Activated T-helper 2 cell treated with anti-CD3 and anti-CD28 coated beads, Interferon-gamma antibody, Interleukin-2, Interleukin-4, amounts not matched to agents 10 μg/mL and 5 μg/mL and 100 μg/mL, durations not matched to agents 14 hours and 24 hours and 36 hours (primary cell): ENCODE measurements at places on chromosomes 2 and 18. TPM values are rescaled to one million over a fixed set of nuclear protein-coding genes. Genes with fewer than 3 reads are reported as not detected.

BZW1 gene
- 548 and 571 TPM in 2 replicates for total RNA-seq

OTX1 gene
- total RNA-seq = not detected in 2 replicates

TOGARAM2 gene
- total RNA-seq = 3.0 and 4.0 TPM in 2 replicates

CCDC141 gene
- 3.6 and 4.2 TPM in 2 replicates for total RNA-seq

SDC1 gene
- 0.59 and 0.62 TPM in 2 replicates for total RNA-seq

ZAP70 gene
- total RNA-seq = 231 and 234 TPM in 2 replicates

HTR2B gene
- not detected in 2 replicates for total RNA-seq

STPG4 gene
- total RNA-seq = not detected in 2 replicates

VAMP5 gene
- 41.0 and 41.3 TPM in 2 replicates for total RNA-seq

VIL1 gene
- total RNA-seq = not detected in 2 replicates

SCYGR3 gene
- not detected in 2 replicates for total RNA-seq

IMMT gene
- 160 and 180 TPM in 2 replicates for total RNA-seq

- no peak for DNase-seq
Observed at GRCh38 chr2:215888680-215889079, 124.7 kb downstream of the MREG start.

DNA sequence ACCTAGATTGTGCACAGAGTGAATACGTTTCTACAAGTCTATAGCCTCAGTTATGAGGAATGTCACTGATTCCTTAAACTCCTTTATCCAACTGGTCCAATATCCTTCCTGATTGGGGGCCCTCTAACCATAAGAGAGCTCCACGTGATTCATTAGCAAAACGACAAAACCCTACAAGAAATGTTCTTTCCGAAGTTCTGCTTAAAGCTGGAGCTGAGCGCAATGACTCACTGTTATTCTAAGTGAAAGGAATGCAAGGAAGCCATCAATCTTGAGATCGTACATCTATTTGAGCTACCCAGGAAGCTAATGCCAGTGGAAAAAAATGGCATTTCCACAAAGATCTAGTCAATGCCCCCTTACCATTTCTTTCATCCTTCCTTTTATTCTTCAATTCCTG lies 354.9 kb upstream of the CDH20 start:
- no peak for DNase-seq

- DNase-seq = no peak
Observed at GRCh38 chr2:209476367-209477208, 52.7 kb downstream of the MAP2 start.

DNA sequence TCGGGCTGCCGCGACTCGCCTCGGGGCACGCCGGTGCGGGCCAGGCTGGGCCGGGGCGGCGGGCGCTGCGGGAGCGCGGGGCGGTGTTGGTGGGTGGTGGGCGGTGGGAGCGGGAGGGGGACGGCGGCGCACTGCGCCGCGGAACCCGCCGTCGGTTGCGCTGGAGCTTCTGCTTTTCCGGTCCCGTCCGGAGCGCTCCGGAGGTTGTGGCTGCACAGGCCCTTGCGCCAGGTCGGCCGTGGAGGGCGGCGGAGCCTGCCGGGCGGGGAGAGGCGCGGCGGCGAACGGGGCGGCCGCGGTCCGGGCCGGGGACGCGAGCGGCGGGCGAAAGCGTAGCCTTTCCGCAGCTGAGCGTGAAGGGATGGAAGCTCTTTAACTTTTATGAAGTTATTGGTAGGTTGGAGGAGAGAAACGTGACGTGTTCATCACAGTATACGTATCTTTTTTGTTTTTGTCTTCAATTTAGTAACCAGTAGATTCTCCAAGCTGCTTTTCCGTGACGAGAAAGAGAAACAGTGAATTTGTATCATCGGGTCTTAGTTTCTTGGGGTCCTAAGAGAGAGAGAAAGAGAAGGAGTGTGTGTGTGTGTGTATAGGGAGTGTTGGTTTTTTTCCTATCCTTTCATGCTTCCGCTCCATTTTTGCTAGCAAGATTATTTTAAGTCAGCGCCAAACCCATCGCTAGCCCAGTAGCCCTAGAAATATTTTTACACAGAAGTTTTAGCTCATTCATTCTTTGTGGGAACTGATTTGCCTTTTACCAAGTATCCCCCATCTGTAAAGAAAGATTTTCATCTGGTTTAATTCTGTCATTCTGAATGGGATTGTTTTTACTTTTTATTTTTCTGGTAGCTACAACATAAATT lies 535 bp downstream of the ATG4B start:
- no peak for DNase-seq

GRCh38 chr2:29697181-29697580 lies 224.2 kb downstream of the ALK start:
- DNase-seq = no peak

GRCh38 chr2:47893771-47894170 lies 12.5 kb downstream of the FBXO11 start:
- DNase-seq = no peak

GRCh38 chr2:67560771-67561456 lies 163.8 kb downstream of the ETAA1 start:
- no peak for DNase-seq

DNA sequence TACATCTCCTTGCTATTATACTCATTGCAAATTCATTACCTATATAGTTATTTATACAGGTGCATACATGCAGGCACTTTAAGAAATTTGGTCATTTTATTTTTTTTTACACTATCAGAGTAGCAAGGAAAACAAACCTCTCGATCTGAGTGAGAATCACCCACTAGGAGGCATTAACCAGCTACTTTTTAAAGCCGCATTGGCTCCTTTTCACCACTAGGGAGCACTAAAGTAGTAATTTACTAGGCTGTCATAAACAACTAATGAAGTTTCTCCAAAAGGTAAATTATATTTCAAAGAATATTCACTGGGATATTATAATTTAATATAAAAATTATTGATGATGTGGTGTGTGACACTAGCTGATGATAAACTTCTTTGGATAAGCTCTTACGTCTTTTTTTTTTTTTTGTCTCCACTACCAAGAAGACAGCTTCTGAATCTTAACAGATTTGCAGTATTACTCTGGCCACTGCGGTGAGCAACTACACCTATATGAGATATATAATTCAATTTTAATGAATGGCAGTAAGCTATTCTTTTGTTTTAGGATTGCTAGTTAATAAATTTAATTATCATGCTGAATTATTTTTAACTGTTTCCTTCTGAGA lies 101.9 kb downstream of the NOL4 start:
- DNase-seq = no peak

DNA sequence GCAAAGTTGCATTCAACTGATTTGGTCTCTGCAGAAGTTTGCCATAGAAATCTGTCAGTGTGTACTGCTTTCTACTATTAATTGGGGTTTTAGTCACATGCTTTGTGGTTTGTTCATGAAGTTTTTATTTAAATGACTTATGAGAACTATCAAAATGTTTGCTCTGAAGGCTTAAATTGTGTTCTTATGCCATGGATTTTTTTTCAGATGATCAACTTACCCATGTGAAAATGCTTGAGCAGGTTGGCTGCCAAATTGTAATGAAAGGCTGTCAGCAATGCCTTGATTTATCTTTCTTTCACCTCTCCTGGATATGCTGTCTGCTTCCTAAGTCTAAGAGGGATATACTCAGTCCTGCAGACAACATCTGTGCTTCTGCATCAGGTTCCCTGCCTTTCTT lies 50.7 kb downstream of the FMNL2 start:
- no peak for DNase-seq

- no peak for DNase-seq
Observed at GRCh38 chr2:73053316-73054114, 18.0 kb downstream of the SFXN5 start.

DNA sequence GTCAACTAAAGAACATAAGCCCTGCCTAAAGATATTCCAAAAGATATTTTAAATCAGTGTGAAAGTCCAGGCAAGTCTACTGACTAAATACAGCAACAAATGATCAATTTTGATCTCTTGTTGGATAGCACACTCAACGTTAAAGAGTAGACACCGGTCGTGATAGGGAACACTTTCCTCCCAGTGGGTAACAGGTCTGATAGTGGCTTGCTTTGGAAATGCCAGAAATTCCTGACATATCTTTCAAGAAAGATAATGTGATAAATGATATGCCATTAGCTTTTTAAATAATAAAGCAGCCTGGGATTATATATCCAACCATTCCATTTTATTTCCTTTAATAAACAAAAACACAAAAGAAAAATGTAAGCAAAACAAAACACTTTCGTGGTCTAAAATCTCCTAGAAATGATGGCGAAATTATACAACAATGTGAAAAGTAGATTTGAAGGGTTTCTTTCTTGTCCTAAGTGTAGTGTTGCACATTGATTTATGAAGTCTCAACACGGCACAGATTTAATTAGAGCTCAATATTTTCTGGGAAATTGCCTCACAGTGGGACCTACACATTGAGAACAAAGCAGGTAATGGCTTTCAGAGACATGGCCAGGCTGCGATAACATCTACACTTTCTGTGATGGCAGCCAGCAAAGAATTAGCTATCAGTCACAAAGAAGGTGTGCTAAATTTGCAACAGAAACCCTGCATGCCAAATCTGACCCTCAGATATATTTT lies 158.6 kb downstream of the PPP1R1C start:
- DNase-seq = no peak

- no peak for DNase-seq
Observed at GRCh38 chr2:224101820-224102630, 62.9 kb upstream of the SERPINE2 start.

DNA sequence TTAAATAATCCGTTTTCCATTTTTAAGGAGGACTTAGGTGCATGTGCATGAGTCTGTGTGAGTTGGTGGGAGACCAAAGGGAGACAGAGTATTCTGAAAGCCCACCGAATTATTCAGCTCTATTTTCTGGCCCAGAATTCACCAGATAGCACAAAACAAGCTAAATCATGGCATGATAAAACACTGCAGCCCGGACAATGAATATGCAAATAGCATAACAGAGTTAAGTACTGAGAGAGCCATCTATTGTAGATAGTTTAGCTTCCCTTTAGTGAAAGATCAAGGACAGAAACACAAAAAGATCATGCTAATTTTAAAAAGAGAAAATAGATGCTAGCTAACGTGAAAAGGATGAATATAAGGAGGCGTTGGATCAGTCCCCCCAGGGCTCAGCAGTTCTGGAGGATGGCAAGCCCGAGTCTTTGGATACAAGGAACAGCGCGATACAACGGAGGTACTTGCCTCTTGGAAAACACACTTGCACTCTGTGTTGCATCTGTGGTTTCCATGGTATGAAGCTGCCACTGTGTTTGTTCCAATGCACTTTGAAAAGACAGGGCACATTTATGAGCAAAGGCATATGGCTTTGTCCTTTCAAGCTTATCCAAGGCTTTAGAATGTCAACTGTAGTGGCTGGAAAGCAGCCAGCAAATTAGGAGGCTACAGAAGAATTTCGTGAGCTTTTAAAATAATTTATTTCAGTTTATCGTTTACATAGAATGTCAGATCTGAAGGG lies 119.9 kb downstream of the LYPD1 start:
- no peak for DNase-seq

GRCh38 chr2:38262069-38262871 lies 114.8 kb downstream of the ATL2 start:
- no peak for DNase-seq

- no peak for DNase-seq
Observed at GRCh38 chr2:7119132-7119835, 202.1 kb downstream of the RNF144A start.

- DNase-seq = no peak
Observed at GRCh38 chr2:230961091-230961491, 34.8 kb upstream of the SPATA3 start.

DNA sequence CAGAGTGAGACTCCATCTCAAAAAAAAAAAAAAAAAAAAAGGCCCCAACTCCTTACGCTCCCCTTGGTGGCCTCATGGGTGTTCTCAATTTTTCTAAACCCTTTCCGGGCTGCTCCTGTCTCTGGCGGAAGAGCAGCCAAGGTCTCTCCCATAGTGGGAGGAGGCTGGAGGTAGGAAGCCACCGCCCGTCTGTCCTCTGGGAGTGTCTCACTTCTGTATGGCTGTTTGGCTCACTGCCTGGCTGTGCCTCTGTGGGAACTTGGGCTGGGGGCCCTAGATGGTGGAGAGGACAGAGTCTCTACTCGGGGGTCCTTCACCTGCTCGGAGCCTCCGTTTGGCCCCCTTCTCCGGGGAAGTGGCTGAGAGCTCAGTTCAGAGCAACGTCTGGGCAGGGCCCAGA lies 245.3 kb downstream of the CELF4 start:
- no peak for DNase-seq

GRCh38 chr2:192286093-192286701 lies 91.5 kb upstream of the TMEFF2 start:
- DNase-seq = no peak

DNA sequence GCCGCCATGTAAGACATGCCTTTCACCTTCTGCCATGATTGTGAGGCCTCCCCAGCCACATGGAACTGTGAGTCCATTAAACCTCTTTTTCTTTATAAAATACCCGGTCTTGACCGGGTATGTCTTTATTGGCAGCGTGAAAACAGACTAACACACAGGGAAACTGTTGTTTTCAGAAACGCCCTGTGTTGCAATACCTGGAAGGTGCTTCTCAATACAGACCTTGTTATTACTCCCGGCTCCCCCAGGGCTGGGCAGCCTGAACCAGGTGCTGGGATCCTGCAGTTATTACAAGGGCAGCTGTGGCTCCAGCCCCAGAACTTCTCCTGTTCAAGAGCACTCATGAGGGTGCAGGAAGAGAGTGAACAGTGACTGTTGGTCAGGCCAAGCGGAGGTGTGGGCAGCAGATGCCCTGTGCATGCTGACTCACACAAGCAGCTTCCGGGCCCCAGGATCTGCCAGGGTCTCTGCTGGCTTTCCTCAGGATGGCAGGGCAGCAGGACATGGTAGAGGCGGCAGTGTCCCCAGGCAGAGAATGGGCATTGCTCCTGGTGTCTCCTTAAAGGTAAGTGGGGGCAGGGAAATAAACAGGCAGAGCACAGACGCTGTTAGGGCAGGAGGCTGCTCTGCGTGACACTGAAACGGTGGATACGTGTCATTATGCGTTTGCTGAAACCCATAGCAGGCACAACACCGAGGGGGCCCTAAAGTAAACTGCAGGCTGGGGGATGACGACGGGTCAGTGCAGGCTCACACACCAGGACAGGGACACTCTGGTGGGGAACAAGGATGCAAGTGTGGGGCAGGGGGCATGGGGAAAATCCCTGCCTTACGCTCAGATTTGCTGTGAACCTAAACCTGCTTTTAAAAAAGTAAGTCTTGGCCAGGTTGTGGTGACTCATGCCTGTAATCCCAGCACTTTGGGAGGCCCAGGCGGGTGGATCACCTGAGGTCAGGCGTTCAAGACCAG lies 89.1 kb downstream of the NDUFA10 start:
- DNase-seq = no peak

GRCh38 chr18:57741273-57741672 lies 61.8 kb downstream of the ATP8B1 start:
- no peak for DNase-seq

GRCh38 chr18:45353530-45353929 lies 261.7 kb upstream of the SLC14A2 start:
- DNase-seq = no peak

DNA sequence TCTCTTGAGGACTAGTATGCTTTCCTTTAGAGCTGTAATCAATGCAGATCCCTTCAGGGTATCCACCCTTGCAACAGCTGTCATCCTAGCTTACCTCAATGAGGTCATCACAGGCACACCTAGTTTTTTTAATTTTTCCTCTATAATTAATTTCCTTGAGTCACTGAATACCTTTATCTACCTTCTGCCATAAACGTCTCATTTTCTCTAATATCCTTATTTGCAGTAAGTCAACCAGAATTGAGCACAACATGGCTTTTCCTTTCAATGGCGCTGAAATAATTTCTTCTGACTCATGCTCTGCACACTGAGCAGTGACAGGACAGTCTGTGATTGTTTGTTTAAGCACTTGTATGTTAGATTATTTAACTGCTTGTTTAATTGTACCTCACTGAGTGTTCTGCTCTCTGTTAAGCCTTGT lies 49.4 kb downstream of the ETAA1 start:
- DNase-seq = no peak
